ENCODE measurements at places on chromosomes 4 and X.

GRCh38 chrX:11409957-11410356 is 116.7 kb downstream of the AMELX start:
- DNase-seq = no peak

DNA sequence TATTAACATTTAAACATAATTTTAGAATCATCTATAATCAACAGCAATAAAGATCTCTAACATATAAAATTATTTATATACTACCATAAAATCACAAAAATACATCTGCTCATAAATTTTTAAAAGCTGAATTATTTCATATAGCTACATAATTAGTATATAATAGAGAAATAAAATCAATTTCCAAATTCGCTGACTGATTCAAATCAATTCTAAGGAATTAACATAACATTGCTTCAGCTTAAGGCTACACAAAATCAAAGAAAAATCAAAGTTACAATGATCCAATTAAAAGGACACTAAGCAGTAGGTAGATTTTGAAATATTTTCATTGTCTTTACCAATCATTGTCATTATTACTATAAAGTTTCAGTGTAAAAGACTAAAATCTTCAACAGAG is 194.7 kb downstream of the LRBA start:
- DNase-seq = no peak

DNA sequence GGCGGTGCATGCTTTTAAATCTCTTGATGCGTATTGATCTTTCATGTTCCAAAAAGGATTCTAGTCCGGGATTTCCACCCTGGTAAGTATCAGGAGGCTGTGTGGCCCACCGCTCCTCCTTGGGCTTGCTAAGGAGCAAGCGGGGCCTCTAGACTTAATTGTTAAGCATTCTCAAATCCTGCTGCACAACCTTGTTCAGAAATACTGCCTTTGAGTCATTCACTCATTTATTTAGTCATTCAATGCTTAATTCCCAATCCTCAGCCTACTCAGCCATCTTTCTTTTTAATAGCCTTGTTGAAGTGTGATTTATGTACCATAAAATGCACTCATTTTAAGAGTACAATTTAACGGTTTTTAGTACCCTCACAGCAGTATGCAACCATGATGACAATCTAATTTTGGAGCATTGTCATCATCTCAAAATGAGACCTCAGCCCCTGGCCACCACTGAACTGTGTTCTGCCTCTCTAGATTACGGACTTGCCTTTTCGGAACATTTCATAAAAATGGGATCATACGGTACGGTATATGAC is 15.6 kb upstream of the SLC2A9 start:
- DNase-seq = no peak

DNA sequence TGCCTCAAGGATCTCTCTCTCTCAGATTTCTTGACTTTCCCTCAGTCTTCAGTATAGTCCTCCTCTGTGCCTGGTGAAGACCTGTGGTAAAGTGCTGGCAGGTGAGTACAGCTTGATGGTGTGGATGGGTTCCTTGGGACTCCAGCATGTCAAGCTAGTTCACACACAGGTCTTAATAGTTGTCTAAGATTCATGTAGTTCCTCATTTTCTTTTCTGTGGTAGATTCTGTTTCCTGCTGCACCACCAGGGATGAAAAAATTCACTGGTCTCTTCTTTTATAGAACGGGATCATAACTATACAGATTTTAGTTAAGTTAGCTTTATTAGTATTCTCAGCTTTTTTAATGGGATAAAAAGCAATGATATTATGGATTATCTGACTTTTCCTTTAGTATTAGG is 32.5 kb upstream of the PAQR3 start:
- no peak for DNase-seq

GRCh38 chrX:10193587-10193986 is 36.8 kb downstream of the CLCN4 start:
- no peak for DNase-seq

DNA sequence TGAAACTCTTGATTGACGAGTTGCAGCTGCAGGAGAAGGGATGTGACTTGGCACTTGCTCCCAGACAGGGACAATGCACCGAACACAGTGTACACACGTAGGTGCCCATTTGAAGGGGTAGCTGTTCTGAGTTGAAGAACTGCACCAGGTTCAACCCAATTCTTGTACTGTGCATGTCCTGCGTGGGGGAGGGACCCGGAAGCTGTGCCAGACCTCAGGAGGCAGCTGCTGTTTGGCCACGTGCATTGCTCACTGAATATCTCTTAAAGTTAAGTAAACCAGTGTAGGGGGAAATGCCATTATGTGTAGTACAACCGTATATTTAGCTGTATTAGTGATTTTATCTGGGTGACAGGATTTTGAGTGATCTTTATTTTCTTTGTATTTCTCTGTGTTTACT is 12.0 kb upstream of the RBBP7 start:
- DNase-seq = no peak

DNA sequence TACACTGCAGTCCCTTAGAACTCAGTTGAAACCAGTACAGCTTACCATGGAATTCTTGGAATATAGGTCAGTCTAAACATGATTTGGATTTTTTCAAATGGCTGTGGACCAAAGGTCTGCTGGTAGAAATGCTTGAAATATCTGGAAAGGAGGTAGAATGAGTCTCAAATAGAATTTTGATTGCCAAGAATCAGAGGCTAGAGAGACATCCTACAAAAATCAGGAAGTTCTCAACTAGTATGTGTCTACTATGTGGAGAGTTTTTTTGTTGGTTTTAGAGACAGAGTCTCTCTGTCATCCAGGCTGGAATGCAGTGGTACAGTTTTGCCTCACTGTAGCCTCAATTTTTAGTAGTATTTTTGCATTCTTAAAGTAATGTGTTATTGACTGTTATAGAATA is 53.6 kb downstream of the PAQR3 start:
- no peak for DNase-seq

- DNase-seq = no peak
Measured at GRCh38 chr4:58119298-58119697, 1009.1 kb upstream of the IGFBP7 start.

- no peak for DNase-seq
Measured at GRCh38 chr4:1737666-1738065, 16.3 kb downstream of the TACC3 start.

DNA sequence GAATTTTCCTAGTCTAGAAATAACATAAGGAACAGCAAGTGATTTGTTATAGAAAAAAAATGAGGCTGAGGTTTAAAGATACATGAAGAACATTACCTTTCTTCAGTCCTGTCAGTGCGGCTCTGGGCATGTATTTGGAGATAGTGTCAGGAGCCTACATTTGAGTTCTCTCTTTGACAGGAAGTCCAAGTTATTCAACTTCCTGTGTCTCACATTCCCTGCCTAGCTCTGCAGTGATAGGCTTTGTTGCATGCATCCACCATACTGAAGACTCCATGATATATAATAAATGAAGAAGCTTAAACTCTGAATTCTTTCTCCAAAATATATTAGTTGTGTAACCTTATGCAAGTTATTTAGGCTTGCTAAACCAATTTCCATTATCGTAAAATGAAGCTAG is 148.7 kb downstream of the RELL1 start:
- no peak for DNase-seq

- no peak for DNase-seq
Measured at GRCh38 chr4:181150191-181150590, 1093.0 kb upstream of the TENM3 start.

GRCh38 chrX:24253030-24253429 is 60.8 kb downstream of the SUPT20HL2 start:
- no peak for DNase-seq

DNA sequence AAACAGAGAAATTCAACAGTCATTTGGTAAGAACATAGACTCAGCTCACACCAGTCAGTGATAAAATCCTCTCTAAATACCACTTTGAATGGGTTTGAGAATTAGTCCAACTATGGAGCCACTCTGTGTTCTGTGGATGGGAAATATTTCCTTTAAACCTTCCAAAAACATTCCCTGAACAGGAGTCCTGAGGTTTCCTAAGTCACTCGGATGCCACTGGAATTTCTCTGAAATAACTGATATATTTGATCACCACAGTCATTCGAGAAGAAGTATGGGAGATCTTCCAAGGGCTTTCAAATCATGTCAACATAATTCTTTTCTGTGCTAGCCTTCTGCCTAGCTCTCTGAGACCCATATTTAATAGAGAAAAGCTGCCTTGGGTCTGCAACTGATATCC is 958.6 kb downstream of the STIM2 start:
- no peak for DNase-seq

GRCh38 chr4:37388681-37389365 is 144.3 kb downstream of the NWD2 start:
- no peak for DNase-seq

DNA sequence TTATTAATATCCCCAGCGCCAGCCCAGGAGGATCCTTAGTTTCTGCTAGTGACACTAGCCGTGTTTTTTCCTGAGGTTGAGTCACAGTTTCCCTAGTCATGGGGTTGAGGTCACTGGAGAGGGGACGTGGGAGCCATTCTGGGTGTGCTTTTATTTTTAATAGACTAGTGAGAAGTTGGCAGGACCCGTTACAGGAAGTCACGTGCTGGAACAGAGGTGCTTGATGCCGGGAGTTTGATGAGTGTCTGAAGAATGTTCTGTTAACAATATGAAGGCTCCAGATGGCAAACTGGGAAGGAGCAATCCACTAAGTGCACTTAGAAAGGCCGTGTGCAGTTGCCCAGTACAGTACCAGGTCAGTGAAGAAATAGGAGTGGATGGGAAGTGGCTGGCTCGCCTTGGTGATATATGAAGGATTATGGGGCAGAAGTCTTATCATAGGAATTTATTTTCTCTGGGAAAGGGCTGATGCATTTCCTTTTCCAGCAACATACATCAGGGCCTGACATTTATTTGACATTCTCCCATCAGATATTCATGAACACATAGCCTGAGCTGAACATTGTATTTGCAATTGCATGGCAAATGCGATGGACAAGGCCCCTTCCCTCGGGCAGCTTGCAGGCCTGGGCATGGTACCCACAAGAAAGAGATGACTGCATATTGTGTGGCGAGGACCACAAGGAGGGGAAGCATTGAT is 291.8 kb downstream of the FBXW7 start:
- no peak for DNase-seq

DNA sequence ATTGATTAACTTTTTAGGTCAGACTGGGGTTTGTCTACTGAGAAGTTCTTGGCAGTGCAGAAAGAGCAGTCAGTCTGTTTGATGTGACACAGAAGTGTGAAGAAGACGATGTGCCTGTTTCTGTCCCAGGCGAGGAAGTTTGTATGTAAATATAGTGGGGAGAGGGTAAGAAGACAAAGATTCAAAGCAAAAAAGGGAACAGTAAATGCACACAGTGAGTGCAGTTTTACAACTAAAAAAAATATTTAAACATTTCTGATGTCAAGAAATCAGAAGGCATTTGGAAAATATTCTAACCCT is 264.9 kb downstream of the RAPGEF2 start:
- no peak for DNase-seq

DNA sequence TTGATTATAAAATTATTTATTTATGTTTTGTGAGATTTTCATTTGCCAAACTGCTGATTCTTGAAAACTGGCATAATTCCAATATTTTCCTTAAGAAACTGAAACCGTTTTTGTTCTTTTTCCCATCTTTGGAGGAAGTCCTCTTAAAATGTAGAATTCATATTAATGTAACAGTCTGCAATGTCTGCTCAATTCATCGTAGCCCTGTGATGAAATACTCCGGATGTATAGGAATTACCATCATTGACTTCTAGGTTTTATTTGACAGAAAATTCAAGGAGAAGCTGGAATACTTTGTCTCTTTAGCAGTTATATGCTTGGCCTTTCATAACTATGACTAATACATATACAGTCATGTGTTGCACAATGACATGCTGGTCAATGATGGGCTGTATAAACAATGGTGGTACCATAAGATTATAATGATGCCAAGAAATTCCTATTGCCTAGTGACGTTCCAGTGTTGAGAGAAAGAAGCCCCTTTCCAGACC is 185.0 kb upstream of the GPRIN3 start:
- DNase-seq = no peak

DNA sequence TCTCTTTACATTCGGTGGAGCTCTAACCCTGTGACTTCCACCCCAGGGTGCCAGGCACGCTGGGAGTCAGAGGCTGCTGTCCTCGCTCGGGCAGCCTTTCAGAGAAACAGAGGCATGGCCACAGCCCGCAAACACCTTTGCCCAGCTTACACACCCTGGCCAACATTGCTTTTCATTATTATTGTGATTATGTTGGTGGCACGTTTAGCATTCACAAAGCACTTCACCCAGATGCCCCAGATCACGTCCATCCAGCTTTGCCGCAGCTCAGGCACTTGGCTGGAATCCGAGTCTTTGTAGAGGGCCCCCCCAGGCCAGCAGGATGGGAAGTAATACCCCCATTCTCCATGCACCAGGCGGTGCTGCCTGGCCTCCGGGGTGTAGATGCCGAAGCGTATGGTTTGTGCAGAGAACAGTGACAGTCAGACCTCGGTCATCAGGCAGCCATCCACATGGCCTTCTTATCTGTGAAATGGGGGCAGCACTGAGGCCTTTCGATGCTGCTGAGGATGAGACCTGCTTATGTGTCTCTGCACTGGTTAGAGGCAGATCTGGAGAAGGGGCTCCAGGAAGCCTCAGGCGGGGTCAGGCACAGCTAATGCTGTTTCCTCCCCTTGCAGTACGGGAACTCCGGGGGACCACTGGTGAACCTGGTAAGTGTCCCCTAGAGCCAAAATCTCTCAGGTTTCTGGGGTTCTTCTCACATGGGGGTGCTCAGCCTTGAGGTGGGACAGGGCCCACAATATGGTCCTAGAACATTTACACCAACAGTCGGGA is 22.3 kb downstream of the HTRA3 start:
- DNase-seq = no peak

GRCh38 chrX:39019056-39019455 is 217.8 kb downstream of the MID1IP1 start:
- no peak for DNase-seq

DNA sequence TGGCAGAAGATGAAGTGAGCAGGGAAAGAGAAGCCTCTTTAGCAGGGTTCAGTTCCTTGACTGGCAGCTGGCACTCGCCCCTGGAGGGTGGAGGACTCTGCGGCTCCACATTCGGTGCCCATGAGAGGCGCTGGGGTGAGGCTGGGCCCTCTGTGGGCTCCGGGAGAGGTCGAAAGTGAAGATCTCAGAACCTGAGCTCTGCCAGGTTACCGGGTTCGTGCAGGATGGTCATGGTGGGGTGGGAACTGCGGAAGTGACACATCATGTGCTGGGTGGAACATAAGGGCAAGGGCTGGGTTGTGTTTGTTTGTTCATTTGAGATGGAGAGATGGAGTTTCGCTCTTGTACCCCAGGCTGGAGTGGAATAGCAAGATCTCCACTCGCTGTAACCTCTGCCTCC is 44.2 kb downstream of the TRIM61 start:
- no peak for DNase-seq

DNA sequence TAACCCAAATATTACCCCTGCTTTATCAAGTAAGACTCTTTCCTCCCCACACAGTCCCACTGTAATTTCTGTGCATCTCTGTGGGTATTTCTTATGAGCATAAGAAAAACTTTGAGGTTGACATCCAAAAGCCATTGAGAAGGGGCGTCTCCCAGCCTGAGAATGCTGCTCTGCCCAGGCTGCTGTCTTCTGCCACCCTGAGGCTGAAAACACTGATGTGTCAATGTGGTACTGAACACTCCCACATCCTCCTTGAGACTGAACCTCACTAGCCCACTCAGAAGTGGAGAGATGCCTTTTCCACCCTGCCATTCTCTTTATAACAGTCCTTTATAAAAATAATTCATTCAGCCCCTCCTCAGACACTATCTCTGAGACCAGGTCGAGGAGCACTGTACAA is 120.8 kb downstream of the SMIM20 start:
- no peak for DNase-seq
